ENCODE measurements at places on chromosomes 3 and 15.

DNA sequence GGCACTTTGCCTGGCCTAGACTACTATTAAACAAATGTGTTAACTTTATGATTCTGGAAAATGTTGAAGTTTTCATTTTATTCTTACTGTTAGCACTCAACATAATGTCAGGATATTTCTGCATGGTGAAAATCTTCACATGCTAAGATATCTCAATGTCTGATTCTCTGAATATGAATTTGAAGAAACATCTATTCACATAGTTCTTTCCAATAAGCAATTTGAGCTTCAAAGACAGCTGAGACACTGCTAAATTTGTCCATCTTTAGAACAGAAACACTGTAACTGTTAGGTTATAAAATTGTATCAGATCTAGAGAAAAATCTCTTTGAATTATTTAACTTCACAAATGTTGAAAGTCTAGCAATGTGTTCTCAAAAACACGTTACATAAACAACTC is 970.2 kb downstream of the PLOD2 start:
- no peak for DNase-seq

DNA sequence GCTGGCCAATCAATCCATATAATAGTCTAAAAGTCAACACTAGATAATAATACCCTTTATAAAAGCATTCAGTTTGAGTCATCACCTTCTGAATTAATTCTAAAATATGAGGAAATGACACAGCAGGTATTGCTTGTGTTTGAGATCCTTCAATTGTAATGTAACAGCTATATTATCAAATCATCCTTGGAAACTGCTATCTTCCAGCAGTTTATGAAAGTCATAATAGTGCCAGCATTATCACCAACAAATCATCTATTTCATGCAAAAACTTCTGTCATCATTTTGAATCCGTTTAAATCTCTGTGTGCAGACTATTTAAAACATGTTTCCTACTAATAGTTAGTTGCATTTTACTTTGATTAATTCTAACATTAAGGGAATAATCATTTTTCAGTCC is 468.7 kb downstream of the CADM2 start:
- DNase-seq: peak; percentile 35

DNA sequence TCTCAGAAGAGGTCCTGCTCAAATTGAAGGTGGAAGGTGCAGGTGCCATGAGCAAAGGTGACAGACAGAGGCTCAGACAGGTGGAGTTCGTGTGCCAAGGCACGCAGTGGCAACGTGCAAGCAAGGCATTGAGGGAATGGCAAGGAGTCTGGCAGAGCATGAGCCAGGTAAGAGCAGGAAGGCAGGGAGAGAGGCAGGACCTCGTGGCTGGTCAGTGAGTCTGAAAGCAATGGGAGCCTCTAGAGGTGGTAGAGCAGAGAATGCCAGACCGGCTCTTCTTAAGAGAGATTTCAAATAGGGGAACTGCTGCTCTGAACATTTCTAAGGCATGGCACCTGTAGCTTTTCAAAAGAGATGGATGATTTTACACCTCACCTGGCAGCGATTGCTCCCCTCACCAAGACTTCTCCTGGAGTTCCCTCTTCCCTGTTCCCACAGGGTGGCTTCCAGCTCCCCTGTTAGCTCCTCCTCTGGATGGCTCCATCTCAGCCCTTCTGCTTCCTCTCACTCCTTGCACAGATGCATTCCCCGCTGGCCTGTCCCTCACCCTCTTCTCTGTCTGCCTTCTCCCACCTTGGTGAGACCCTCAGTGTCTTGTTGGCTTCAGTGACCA is 2.7 kb downstream of the MYO5C start:
- no peak for DNase-seq

- DNase-seq: no peak
Observed at GRCh38 chr15:95559875-95560394, 770.6 kb upstream of the NR2F2 start.

- no peak for DNase-seq
Observed at GRCh38 chr3:148643389-148643840, 54.3 kb upstream of the AGTR1 start.

DNA sequence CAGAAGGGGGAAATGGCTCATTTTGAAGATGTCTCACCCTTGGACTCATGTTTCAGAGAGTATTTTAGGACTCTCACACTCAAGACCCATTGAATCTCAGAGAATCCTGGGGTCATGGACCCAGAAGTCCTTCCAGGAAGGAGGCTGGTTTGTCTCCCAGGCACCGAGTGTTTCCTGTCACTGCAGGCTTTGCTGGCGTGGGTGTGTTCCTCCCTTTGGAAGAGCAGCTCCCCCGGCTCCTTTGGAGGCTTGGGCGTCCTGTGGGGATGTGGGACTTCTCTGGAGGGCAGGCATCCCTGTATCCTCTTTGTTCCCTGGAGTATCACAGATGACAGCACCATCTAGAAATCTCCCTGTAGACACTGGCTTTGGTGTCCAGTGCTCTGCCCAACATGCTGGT is 40.0 kb downstream of the DNAH1 start:
- DNase-seq: no peak

DNA sequence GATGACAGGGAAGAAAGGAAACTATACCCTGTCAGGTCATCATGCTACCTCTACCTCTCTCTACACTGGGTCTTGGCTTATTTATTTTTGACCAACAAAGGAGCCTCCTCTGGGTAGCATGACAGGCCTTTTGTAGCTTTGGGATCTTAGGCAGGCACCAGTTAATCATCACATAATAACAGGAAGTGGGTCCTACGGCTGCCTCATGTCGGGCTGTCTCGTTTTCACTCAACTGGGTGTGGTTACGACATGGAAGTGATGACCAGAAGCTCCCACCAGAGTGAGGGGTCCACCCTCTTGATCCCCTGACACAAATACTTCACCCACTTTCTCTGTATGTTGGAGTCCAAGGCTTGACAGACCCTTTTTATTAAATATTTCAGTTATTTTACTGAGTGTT is 105.3 kb downstream of the CD47 start:
- DNase-seq: no peak

DNA sequence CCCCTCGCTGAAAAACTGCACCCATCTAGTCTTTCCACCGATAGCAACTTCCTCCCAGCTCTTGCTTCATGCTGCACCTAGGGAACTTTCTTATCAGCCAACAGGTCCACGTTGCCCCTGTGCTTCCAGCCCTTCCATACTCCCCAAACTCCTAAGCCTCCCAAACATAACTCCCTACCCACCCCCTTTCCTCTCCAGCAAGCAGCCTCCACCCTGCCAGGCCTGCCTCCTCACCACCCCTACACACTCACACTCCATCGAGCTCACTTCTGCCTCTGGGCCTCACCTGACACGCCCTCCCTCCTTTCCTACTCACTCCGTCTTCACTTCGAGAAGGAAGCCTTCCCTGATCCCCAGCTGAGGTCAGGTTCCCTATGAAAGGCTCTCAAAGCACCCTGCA is 8.1 kb downstream of the INSYN1 start:
- no peak for DNase-seq

- DNase-seq: peak; percentile 49
Observed at GRCh38 chr15:31977812-31978661, 52.3 kb upstream of the CHRNA7 start.

- DNase-seq: no peak
Observed at GRCh38 chr3:169071003-169071402, 592.5 kb downstream of the MECOM start.

DNA sequence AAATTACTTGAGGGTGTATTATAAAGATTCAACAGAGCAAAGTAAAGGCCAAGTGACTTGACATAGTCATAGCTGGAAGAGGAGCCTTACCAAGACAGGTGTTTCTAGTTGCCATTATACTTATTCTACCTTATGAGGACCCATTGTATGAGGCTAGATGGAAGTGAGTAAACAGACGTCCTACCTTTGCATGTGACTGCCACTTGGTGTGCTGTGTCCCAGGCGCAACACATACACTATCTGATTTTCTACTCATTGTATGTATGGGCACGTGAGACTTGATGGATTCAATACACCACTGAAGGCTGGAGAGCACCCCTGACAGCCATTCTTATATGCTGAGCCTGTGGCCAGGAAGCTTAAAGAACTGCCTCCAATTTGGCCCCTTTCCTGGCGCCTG is 40.5 kb downstream of the BOC start:
- no peak for DNase-seq

DNA sequence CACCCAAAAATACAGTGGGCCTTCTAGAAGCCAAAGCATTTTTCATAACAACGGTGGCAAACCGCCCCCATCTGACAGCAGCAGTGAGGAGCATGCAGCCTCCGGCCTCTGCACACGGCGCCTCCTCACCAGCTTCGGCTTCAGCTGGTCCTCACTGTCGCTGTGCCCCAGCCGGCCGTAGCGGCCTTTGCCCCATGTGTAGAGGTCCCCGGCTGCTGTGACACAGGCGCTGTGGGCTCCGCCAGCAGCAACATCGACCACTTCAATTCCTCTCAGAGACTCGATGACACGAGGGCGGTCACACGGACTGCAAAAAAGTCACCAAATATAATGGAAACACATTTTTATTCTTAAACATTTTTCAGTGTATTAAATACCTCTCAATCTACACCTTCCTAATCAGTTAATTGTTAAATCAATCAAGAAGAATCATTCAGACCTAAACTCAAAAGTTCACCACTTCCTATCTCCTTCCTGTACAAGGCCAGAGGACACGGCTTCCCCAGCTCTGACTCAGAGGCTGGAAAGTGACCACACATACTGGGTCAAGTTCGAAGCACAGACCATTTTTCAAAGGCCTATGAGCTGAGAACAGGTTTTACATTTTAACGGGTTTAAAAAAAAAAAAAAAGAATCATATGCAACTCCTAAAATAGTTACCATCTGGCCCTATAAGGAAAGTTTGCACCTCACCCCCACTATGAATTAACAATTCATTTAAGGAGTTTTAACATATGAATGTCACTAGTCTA is 33.6 kb upstream of the OCA2 start:
- no peak for DNase-seq

DNA sequence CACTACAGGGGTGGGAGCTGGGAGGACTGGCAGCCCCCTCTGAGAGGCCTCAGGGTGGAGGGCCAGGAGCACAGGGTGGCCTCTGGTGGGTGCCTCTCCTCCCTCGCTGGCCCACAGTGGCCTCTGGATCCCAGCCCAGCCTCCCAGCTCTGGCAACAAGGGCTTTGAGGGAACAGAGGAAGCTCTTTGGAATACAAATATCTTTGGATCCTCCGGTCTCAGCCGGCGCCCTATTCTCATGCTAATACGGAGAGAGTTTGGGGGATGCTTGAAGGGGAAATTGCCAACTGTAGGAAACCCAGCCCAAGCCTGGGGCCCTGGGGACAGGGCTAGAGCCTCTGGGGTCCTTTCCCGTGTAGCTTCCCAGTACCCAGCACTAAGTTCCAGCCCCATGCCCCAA is 33.4 kb upstream of the INSYN1 start:
- DNase-seq: no peak

GRCh38 chr3:135991621-135992020 is 26.1 kb downstream of the PPP2R3A start:
- DNase-seq: no peak

DNA sequence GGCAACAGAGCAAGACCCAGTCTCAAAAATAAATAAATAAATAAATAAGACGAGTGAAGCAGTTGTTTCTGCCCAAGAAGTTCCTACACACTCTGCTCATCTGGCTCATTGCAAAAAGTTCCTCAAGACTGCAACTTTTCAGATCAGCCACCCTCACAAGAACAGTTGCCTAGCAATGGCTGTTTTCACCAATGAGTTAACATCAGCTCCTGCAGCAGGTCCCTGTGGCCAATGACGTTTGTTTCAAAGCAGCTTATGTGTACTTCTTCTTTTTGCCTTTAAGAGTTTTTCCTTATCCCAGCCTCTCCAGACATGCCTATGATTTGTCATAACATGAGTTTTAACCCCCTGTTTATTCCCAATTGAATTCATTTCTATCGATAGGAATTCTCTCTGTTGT is 118.4 kb upstream of the SPRED1 start:
- no peak for DNase-seq

DNA sequence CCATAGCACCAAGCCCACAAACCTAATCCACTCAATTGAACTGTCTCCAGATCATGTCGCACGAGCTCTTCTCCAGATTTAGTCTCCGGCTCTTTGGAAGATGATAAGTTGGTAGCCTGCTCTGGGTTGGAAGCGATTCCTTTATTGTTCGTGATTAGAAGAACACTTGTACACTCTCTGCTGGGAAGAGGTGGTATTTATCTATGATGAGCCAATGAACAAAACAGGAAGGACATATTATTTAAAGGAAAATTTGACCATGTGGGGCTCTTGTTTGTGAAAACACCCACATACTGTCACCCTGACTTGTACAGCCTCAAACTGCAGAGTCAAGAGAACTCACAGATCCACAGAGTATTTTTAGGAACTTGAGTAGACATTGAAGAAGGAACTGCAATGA is 54.4 kb downstream of the MYZAP start:
- no peak for DNase-seq

- no peak for DNase-seq
Observed at GRCh38 chr15:49709646-49710214, 88.9 kb downstream of the DTWD1 start.

DNA sequence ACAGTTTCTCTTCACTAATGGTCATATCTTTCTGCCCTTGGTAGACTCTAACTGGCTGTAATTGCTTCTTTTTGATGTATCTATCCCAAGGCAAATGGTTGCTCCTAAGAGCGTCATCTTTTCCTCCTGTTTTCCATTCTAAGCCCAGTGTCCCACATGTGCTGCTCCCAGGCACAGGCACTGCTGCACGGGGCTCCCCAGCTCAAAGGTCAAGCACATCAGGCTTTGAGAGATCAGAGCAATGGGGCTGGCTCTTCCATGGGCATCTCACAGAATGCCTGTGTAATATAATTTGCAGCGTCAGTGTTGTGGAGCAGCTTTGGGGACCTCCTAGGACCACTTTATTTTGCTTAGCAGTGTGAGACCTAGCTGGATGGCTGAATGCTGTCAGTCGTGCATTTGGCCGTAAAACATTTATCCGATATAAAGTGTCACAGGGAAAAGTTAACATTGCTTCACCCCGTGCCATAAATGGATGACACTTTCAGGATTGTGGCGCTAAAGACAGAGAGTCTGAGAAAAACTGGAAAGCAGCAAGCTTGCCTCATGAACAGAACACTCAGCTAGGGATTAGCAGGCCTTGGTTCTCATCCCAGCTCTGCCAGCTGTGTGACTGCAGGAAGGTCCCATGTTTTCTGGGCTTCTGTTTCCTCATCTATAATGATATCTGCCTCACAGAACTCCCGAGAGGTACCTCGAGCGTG is 277.5 kb upstream of the TBL1XR1 start:
- DNase-seq: no peak

- no peak for DNase-seq
Observed at GRCh38 chr15:58627701-58628100, 121.8 kb downstream of the ADAM10 start.

GRCh38 chr3:98999675-99000074 is 98.2 kb upstream of the DCBLD2 start:
- no peak for DNase-seq
